ENCODE measurements at places on chromosomes 5 and 9. TPM values are rescaled to one million over a fixed set of nuclear protein-coding genes. Genes with fewer than 3 reads are reported as not detected.

- no peak for DNase-seq
Observed at GRCh38 chr5:139394123-139394653, 716 bp downstream of the PROB1 start.

GRCh38 chr5:164394686-164395194, 889.3 kb downstream of the MAT2B start:
- no peak for DNase-seq

DNA sequence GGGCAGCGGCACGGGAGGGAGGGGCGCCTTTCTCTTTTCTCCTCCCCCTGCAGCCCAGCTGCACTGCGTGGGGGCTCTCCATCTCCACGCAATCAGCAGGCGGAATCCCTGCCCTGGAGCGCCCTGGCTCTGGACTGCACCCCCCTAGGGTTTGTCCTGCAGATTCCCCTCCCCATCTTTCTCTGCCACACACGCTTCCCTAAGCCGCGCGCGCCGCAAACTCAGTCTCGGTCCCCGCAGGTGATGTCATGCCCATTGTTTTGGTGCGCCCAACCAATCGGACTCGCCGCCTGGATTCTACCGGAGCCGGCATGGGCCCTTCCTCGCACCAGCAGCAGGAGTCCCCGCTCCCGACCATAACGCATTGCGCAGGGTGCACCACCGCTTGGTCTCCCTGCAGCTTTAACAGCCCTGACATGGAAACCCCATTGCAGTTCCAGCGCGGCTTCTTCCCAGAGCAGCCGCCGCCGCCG, at the start of gene KCNN2:
KCNN2 (plus strand) TSS at position 347 of the 473 bp plus-strand sequence; CDS start at position 417, 70 bp downstream.
- no peak for DNase-seq

DNA sequence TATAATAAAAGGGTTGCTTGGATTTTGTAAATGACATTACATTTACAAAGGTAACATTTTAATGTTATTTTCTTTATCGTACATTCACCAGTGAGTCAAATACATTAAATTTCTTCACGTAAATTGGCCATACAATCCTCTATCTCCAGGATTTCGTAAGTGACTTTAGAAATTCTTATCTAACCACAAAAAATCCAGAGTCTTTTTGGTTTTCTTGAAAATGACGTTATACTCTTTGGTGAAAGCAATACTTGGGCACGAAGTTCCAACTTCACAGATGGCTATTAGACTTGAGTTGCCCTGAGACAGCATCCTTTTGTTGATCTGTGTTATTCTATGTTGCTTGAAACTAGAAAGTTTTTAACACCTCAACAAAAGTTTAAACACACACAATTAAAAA, 87.4 kb upstream of the CDH10 start:
- DNase-seq: no peak

DNA sequence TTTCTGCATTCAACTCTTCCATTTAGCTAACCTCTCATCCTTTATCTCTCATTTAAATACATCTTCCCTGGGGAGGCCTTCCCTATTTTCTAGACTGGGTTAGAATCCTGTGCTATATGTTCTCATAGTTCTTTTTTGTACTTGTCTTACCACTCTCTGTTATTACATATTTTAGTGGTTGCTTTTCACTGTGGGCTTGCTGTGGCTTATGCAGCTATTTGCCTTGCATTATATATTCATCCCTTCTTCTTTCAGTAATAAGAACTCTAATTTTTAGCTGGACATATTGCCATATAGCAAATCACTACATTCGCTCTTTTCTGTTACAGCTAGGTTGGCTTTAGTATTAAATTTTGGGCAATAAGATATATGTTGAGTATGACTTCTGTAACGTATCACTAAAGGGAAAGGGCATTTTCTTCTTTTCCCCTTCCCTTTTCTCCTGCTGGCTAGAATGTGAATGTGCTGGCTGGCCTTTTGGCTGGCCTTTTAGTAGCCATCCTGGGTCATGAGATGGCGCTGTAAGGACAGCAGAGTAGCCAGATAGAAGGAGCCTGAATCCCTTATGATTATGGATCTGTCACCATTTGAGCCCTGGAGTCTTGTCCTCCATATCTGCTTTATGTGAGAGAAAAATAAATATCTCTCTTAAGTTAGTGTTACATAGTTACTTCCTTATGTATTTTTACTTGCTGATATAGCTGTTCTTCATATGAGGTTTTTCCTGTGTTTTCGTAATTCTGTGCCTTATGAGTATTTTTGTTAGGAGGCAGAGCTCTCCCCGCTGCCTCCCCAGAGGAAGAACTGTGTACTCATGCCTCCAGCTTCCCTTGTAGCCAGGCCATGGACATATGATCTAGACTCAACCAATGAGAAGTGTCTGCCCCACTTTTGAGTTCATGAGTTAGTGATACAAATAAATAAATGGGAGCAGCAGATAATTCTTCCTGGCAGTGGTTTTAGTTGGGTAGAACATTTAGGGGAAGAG, 65.8 kb downstream of the NDUFAF2 start:
- no peak for DNase-seq

DNA sequence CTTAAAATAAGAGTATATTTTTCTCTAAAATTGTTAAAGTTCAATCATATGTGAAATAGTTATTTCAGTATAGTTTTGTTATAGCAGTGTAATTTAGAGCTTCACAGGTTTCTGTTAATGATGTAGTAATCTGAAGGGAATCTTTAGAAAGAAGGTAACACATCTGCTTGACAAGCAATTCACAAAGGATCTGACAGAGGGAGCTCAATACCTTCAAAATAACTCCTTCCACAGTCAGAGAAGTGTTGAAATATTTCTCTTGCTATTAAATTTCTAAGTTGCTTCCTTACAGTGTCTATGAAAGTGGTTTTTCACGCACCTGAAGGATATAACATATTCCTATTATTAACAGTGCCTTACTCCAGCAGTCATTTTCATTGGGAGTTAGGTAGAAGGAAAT, 44.9 kb downstream of the SLC25A51 start:
- no peak for DNase-seq

DNA sequence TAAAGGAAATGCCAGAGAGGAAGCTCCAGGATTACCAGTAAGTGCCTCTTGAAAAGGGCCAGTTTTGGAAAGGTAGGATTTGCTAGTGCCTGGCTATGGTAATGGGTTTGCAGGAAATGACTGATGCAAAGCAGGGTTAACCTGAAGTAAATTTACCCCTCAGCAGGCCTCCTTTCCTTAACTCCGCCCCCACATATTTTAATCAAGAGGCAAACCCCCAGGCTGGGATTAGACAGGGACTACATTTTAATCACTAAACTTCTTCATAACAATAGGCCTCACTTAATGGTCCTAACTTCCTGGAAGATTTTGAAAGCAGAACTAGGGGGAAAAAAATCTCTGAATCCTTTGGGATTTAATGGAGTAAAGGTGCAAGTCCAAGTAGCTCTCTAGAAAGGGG, 10.2 kb upstream of the SLC1A3 start:
- no peak for DNase-seq

GRCh38 chr5:147446523-147446922, 63.3 kb downstream of the DPYSL3 start:
- DNase-seq: no peak

GRCh38 chr5:174556756-174557155, 167.6 kb upstream of the MSX2 start:
- no peak for DNase-seq

DNA sequence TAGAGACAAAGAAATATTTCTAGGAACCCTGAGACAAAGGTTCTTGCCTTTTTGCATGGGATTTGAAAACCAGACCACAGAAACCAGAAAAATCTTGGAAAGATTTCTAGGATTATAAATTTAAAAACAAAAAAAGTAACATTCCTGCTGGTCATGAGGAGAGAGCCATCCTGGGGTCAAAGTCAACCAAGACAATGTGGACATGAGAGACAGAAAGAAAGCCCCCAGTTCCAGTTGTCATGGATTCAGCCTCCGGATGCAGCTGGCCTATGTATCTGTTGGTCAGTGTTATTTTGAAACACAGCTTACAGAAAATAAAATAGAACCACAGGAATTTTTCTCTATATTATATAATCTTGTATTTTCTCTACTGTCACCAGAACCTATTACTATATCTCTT, 24.4 kb upstream of the RGMB start:
- DNase-seq: no peak

- DNase-seq: no peak
Observed at GRCh38 chr9:131840220-131840619, 100.3 kb upstream of the RAPGEF1 start.

DNA sequence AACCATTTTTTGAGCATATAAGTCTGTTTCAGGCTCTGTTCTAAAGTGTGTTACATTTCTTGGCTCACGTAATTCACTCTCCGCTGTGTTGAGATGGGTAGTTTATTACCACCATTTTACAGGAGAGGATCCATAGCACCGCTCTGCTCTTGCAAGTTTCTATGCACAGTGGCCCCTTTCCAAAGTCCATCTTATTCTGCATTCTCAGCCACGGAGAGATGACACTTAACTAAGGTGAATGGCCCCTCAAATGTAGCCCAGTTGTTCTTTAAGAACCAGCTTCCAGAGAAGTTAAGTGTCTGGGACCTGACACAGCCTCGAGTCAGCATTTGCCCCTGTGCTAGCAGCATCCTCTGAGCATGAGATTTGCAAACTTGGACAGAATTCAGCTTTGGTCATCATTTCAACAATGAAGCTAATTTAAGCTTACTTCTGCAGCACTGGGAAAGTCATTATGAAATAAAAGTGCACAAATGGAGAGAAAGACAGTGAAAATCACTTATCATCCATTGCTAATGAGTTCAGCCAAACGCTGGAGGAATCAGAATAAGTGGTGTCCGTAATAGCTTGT, 61.9 kb downstream of the FAM78A start:
- no peak for DNase-seq

DNA sequence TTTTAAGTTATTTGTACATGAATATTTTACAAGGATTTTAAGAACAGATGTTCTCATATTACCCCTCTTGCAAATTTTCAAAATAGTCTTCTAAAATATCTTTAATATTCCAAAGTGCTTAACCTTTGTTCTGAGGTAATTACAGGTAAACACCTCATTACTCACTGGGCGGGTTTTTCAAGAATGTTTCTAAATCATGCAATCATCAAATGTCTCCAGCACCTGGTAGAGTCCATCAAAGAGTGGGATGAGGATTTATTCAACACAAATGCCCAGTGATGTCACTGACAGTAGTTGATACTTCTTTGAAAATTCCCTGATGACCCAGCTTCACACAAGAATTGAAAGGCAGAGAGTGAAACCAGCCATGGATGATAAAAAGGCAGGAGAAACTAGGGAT, 114.4 kb downstream of the SEC61B start:
- no peak for DNase-seq

DNA sequence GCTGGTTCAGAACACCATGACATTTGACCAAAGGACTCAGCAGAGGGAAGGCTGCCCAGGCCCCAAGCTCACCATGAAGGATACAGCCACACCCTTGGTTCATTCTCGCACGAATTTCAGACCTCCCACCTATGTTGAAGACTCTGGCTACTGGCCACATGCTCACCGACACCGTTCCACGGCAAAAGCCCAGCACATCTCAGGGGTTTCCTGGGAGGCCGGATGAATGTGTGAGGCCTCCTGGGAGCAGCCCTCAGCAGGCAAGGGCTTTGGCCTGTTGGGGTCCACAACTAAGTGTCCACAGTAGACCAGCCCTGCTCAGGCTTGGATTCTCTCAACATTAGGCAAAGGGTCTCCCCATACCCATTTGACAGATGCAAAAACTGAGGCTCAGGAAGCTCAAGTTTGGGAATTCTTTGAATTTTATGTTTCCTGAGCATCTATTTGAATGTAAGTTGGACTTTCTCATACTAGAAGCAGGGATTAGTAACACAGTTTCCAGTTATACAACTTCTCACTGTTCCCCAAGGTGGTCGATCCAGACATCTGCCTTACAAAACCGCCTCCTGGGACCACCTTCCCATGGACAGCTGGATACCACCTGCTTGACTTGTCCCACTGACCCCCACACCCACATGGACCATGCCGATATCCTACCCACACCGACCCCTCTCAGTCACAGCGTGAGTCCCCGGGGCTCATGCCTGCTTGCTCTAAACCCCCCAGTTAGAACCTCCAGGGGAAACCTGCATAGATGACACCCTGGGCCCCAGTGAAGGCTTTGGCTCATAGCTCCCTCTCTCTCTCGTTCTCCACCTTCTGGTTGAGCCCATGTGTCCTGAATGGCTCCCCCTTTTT, 27.9 kb downstream of the CCT5 start:
- DNase-seq: no peak

GRCh38 chr5:136491806-136492205, 126.5 kb upstream of the TRPC7 start:
- no peak for DNase-seq

GRCh38 chr5:174801798-174802197, 77.4 kb downstream of the MSX2 start:
- DNase-seq: no peak

- DNase-seq: no peak
Observed at GRCh38 chr9:26043431-26043830, 365.2 kb upstream of the TUSC1 start.

- DNase-seq: no peak
Observed at GRCh38 chr5:75656311-75657003, 45.2 kb downstream of the ANKDD1B start.

- no peak for DNase-seq
Observed at GRCh38 chr5:14277385-14278320, 134.5 kb downstream of the TRIO start.

Gene ZNF483
- 2.8 TPM for total RNA-seq

Gene SYNPO
- total RNA-seq: 9.3 TPM

Gene PITX1
- total RNA-seq: not detected

Gene GABRP
- total RNA-seq: not detected

Gene FIBCD1
- total RNA-seq: not detected

Gene OMD
- total RNA-seq: not detected

Gene CFAP77
- not detected for total RNA-seq

Gene PPP2CA
- 126 TPM for total RNA-seq

Gene CYLC2
- not detected for total RNA-seq
